Endothelial cell (in vitro differentiated cells): ENCODE measurements at places on chromosomes 1 and 21. TPM values are rescaled to one million over a fixed set of nuclear protein-coding genes. Genes with fewer than 3 reads are reported as not detected.
A peak's percentile ranks its signal among the peaks of the same experiment; 100 is the strongest.

GRCh38 chr1:3433596-3434320, 20.7 kb upstream of the ARHGEF16 start:
- no peak for DNase-seq

DNA sequence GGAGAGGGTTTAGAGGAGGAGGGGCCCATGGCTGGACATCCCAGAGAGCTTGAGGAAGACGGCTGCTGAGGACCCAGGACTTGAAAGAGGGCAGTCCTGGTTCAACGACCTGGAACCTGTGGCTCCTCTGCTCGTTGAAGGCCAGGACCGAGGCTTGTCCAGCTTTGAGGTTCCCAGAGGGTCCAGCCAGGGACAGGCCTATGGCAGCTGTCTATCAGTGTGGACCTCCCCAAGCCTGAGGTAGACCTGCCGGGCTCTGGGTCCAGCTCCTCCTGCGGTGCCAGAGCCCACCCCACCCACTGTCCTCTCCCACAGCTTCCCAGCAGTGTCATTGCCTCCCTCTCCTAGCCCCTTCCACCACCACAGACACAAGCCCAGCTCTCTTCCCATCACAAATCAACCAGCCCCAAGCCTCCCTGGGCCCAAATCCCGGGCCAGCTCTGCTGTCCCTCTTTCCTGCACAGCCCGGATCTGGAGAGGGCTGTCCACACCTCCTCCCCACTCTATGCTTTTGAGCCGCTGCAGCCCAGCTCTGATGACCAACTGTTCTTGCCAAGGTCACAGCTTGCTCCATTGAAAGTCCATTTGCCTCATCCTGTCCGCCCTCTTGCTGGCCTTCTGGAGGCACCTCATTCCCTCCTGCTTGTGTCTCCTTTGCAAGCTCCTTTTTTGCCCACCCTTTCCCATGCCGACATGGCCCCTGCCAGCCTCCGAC, 48.7 kb upstream of the EDN2 start:
- no peak for DNase-seq

DNA sequence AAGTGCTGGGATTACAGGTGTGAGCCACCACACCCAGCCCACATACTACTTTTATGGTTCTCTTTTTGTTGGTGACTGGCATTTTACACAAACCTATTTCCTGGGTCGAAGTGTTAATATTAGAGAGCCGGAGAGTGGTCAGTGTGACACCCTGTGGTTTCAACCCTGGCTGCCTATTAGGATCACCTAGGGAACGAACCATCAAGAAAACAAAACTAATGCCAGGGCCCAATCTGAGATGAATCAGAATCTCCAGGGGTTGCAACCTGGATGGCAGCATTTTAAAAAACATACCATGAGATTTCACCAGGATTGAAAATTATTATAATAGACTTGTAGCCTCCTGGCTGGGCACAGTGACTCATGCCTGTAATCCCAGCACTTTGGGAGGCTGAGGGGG, 6.1 kb downstream of the MRPS21 start:
- DNase-seq, result no peak

The REN gene
- total RNA-seq, result not detected

The TIE1 gene
- total RNA-seq, result 643 TPM

The ETV3L gene
- not detected for total RNA-seq

The ADGRL2 gene
- 85.4 TPM for total RNA-seq

DNA sequence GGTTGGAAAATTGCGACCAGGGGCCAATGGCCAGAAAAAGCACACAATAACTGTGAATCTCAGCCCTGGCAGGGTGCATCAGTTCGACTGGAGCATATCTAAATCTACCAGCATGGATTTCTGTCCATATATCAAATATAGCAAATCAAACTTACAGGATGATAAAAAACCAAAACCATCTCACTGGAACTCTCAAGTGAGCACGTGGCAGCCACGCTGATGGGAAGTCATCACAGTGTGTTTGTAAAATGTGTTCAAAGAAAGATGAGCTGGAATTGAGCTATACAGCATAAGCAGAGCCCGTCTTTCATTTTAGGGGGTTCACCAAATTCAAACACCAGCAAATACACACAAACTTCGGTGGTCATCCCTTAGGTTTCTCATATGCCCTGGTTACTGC, 610.1 kb downstream of the AJAP1 start:
- DNase-seq, result no peak

DNA sequence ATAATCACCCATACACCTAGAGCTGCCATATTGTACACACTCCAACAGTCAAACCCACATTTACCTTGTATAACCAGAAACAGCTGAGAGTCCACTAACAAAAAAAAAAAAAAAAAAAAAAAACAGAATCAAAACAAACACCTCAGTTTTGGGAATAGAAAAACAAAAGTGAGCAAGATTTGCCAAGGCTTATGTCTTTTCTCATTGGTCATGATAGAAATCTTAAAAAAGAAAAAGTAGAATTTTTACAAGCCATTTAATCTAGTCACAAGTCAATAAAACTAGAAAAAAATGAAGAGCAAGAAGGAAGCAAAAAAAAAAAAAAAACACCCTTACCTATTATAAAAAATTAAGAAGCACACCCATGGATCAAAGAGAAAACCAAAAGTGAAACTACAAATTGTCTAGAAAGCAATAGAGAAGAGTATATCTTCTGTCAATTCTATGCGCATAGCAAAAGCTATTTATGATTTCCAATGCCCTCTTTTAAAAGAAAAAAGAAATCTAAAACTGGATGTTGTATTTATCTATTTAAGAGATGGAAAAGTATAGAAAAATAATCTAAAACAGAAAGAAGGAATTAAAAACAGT, 113.2 kb upstream of the GALNT2 start:
- no peak for DNase-seq

DNA sequence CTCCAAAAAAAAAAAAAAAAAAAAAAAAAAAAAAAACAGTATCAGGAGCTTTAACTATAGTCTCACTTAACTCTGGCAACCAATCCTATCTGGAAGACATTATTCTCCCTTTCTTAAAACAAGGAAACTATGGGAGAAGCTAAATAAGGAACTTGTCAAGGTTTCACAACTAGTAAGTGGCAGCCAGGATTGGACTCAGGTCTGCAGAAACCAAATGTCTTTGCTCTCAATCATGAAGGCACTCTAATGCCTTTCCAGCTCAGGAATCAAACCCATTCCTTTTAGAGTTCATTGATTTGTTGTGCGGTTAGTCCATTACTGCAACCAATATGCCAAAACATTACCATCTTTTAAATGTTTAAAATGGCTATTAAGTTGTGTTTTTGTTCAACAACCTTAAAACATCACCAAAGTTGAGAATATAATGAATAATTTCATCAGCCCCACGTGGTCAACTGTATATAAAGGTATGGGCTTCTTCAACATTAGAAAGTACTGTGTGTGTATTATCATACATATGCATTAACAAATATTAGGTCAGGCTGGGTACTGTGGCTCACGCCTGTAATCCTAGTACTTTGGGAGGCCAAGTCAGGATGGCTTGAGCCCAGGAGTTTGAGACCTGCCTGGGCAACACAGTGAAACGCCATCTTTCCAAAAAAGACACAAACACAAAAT, 1.5 kb downstream of the EPRS1 start:
- no peak for DNase-seq

The ZBTB7B gene
- 23.3 TPM for total RNA-seq

- DNase-seq, result no peak
These were observed 533 bp upstream of the RGL1 start for GRCh38 chr1:183804387-183804786.

DNA sequence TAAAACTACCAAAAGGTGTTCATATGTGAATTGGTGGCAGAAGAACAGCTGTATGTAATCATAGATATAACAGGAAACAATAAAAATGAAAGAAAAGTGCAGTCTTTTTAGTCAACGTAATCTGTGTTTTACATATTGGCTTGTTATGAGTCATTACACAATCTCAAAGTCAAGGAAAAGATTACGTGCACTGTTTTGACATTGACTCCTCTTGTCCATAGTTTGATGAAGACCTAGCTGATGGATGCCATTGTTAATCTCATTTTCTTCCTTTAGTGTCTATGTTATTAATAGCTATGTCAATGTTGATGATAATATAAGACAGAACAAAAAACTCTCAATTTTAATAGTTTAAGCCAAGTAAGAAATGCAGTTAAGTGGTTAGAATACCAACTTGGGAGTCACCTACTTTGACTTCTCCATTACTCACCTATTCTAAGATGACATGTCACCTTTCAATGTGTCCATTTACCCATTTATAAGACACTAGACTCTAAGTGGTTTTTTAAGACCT, 84.5 kb upstream of the SAMSN1 start:
- DNase-seq, result no peak

The C1orf185 gene
- total RNA-seq, result not detected

The OLFM3 gene
- total RNA-seq, result 0.23 TPM

DNA sequence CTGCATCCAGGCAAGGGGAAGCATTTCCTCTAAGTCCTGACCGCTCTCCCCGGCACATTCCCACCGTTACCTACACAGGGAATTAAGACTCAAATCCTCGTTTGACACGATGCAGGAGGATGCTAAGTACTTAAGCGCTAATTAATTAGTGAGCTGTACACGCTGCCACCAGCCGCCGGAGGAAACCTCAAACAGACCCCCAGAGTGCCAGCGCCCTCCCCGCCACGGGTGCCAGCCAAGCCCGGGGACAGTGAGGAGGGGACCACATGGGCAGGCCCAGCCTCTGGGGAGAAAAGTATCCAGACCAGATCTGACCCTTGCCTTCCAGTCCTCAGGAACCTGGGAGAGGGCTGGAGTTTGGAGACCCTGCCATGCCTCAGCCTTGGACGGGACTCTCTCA, 17.4 kb upstream of the CASZ1 start:
- no peak for DNase-seq

The RHEX gene
- total RNA-seq, result not detected

GRCh38 chr1:225999912-226000337, 782 bp upstream of the SDE2 start:
- DNase-seq, result no peak

- DNase-seq, result no peak
These were observed 726 bp downstream of the TMEM54 start for GRCh38 chr1:32900371-32900955.

DNA sequence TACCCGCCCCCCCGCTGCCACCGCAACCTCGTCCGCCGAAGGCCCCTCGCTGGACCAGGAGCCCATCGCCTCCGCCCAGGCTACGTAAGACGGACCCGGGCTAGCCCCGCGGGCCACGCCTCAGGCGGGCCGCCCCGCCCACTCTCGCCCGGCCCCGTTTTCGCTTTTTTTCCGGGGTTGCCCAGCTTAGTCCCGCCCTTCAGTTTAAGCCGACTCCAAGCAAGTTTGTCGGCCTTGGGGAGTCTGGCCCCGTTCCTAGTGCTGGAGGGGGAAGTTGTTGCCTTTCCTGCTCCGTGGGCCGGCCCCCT, 3.0 kb downstream of the RUSC1 start:
- DNase-seq, result peak; percentile 84

The SAMD13 gene
- total RNA-seq, result 1.8 TPM

GRCh38 chr1:178961331-178961730, 64.4 kb upstream of the FAM20B start:
- no peak for DNase-seq

- no peak for DNase-seq
These were observed 19.5 kb downstream of the SFPQ start for GRCh38 chr1:35173491-35173890.

The ARTN gene
- 0.67 TPM for total RNA-seq

DNA sequence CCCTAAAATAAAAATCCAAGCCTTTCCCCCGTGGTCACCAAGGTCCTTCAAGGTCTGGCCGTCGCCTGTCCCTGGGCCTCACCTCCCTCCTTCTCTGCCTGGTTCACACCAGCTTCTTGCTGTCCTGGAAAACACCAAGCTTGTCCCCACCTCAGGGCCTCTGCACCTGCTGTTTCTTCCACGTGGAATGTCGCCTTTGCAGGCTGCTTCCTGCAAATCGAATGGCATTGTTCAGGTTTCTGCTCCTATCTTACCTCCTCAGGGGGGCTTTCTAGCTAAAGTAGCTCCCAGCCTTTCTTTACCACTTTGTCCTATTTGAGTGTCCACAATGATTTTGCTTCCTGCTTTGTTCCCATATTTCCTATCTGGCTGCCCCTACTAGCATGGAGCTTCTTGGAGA, 3.3 kb upstream of the CASZ1 start:
- no peak for DNase-seq

GRCh38 chr1:218034468-218034867, 250.6 kb upstream of the RRP15 start:
- no peak for DNase-seq

The H3-3A gene
- 606 TPM for total RNA-seq

DNA sequence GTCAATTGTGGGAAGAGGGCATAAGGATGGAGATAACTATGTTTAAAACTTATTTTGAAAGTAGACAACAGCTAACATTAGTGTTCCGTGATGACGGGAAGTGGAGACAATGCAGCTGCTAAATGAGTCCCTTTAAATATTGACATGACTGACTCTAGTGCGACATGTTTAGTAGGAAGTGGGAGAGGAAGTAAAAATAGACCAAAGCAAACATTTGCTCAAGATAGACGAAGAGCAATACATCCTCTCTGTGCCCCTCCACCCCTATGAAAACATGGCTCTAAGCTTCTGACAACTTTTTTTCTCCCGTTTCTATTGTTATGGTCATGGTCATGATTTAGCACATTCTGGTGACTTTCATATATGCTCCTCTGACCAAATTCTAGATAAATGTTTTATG, 60.0 kb upstream of the HMCN1 start:
- no peak for DNase-seq

- DNase-seq, result no peak
These were observed 5.0 kb downstream of the KDM5B start for GRCh38 chr1:202802998-202803932.

DNA sequence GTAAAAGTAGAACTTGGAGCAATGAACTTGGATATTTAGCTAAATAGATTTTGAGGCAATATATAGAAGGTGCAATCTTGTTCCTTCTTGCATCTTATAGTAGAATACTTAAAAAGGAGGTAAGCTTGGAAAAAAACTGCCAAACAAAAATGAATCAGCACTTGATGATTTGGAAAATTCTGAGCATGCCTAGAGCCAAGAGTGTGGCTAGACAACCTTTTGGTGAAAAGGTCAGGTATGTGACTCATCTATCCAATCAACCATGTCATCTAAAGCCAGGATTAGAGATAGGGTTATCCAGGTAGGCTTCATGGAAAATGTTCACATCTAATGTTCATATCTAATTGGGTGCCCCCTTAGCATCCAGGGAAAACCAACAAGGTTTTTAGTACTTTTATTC, 515.0 kb downstream of the COL11A1 start:
- DNase-seq, result no peak

The SPATA6 gene
- total RNA-seq, result 26.0 TPM

DNA sequence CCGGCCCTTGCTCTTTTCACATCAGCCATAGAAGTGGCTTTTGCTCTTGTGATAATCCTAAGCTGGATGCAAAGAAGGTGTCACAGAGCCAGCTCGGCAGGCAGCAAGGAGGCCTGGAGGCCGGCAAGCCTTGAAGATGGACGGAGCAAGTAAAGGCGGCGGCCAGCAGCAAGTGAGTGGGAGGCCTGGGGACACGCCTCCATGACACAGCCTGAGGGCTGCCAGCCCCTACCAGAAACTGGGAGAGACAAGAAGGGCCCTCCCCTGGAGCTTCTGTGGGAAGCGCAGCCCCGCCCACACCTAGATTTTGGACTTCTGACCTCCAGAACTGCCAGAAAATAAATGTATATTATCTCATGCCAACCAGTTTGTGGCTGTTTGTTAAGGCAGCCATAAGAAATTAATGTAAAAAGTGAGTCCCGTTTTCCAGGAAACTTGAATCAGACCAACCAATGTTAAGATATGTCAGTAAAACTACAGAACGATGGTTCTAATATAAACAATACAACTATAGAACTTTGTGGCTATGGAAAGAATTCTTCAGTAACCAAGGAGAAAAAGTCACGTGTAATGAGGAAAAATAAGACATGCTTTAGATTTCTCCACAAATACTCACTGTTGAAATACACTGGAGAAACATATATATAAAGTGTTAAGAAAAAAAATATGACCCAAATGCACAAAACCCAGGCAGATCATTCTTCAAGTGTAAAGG, 49.9 kb downstream of the BACE2 start:
- no peak for DNase-seq

The HLX gene
- total RNA-seq, result 1.4 TPM
